ENCODE measurements at places on chromosomes 2 and 18.

- DNase-seq: no peak
Measured at GRCh38 chr2:19349911-19350677, 8.3 kb downstream of the OSR1 start.

GRCh38 chr2:218285604-218286003 is 6.7 kb downstream of the TMBIM1 start:
- DNase-seq: no peak

- DNase-seq: no peak
Measured at GRCh38 chr2:205903549-205904129, 182.3 kb downstream of the INO80D start.

DNA sequence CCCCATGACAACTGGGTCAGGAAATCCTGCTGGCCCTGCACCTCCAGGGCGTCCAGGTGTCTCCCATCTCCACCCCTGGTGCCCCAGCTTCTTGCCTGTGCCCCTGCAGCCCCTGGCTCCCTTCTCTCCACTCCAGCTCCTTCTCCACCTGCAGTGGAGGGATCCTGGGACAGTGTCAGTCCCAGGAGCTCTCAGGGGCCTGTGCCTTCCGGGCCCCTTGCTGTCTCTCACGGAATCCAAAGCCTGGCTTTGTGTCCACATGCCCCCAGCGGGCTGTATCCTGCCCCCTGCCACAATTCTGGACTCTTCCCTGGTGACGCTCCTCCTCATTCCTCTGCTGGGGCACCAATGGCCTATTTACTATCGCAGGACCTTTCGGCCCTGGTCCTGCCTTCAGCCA is 58.2 kb downstream of the MYT1L start:
- DNase-seq: no peak

DNA sequence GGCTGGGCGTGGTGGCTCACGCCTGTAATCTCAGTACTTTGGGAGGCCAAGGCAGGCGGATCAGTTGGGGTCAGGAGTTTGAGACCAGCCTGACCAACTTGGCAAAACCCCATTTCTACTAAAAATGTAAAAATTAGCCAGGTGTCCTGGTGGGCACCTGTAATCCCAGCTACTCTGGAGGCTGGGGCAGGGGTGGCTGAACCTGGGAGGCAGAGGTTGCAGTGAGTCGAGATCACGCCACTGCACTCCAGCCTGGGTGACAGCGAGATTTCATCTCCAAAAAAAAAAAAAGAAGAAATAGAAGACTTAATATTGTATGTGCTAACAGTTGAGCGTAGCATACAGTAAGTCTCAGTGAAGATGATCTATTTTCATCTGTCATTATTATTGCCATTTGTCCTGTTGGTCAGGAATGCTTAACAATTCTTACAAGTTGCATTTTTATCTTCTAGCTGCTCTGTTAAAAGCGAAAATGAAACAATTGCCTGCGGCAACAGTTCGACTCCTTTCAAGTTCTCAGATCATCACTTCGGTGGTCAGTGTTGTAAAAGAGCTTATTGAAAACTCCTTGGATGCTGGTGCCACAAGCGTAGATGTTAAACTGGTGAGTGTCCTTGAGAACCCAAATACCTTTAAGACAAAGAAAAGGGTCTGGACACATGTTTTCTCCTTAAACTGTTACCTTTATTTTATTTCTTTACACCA is 7.2 kb downstream of the PMS1 start:
- DNase-seq: no peak

- no peak for DNase-seq
Measured at GRCh38 chr18:2547477-2548087, 23.7 kb downstream of the METTL4 start.

All from H1 (cell line).